ENCODE measurements at places on chromosomes 5 and 9.

GRCh38 chr5:14187660-14188059, 44.5 kb downstream of the TRIO start:
- no peak for DNase-seq

DNA sequence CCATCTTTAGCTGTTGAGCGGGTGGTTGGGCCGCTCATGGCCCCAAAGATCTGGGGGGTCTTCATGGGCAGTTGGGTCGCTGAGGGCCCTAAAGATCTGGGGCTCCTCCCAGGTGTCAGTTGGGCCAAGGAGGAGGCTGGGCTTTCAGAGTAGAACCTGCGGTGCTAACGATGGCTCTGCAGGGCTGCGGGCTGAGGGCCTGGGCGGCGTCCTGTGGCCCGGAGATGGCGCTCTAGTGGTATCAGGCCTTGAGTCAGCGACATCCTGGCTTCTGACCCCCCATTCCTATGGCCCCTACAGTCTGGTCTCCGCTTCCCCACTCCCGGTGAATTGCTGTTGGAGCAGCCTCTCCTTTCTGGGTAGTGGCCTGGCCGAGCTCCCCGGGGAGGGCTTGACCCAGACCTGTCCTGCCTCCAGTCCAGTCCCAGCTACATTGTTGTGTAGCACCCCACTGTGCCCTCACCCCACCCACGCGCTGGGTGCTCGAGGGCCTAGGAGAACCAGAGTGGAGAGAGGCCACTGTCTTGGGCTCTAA, 640 bp downstream of the C5orf58 start:
- DNase-seq: no peak

DNA sequence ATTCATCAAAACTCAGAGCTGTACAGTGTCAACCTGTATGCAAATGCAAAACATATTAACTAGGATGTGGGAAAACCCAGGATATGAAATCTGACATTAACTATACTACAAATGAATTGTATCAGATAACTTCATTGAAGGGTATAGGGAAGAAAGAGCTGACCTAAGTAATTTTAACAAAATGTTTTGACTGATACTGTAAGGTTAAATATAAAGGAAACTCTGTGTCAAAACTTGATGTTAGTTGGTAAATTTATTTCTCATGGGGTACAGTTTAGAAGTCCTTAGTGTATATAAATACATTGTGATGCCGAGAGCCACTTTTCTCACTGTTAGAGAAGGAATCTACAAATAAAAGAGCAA, 78.1 kb upstream of the VCAN start:
- no peak for DNase-seq

GRCh38 chr5:119343766-119344165, 12.1 kb upstream of the TNFAIP8 start:
- no peak for DNase-seq

DNA sequence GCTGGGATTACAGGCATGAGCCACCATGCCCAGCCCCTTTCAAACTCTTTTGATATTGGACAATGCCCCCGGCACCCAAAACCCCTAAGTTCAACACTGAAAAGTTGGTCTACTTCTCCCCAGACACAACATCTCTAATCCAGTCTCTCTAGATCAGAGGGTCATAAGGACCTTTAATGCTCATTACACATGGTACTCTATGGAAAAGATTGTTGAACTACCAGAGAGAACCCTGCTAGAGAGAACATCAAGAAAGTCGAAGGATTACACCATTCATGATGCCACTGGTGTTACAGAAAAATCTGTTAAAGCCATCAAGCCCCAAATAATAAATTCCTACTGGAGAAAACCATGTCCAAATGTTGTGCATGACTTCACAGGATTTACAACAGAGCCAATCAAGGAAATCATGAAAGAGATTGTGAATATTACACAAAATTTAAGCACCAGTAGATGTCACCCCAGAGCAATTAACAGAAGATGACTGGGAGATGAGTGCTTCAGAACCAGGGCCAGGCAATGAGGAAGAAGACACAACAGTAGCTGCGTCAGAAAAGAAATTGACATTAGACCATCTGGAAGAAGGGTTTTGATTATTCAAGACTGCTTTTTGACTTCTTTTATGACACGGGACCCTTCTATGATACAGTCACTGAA, 28.3 kb upstream of the NIPAL4 start:
- no peak for DNase-seq

DNA sequence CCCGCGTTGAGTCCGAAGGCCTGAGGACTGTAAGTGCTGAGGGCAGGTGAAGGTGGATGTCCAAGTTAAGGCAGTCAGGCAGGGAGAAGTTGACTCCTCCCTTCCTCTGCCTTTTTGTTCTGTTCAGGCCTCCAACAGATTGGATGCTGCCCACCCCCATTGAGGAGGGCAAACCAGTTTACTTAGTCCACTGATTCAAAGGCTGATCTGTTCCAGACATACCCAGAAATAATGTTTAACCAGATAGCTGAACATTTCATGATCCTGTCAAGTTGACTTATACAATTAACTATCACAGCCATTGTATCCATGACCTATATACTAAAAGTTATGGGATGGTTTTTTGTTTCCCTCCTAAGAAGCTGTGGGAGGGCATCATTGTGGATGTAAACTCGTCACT, 8.3 kb upstream of the TEX48 start:
- DNase-seq: no peak

DNA sequence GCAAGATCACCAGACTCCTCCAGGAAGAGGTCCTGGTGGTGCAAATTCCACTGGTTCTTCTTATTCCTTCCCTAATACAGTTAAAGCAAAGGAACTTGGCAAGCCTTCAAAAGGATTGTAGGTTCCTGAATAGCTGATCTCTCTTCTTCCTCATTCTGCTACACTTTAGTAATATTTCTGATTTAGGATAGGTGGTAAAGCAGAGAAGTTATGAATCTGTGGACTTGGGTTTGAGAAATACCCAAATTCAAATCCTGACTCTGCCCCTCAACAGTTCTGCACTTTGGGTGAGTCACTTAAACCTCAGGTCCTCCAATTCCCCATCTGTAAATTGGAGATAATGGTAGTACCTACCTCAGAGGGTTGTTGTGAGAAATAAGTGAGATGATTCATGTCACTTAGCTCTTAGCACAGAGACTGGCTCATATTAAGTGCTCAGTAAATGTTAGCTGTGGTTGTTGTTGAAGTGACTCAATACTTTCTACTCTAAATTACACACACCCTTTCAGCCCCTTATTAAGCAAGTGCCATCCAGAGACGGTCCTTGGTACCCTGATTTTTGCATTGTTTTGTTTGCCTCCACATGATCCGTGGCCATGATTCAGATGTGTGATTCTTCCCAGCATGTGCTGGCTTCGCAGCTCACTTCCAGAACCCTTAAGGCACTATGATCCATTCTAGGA, 5.2 kb downstream of the SH3RF2 start:
- DNase-seq: no peak

- no peak for DNase-seq
Measured at GRCh38 chr5:116575326-116576052, 866 bp upstream of the SEMA6A start.

GRCh38 chr5:132305420-132305819, 11.2 kb downstream of the SLC22A4 start:
- no peak for DNase-seq

DNA sequence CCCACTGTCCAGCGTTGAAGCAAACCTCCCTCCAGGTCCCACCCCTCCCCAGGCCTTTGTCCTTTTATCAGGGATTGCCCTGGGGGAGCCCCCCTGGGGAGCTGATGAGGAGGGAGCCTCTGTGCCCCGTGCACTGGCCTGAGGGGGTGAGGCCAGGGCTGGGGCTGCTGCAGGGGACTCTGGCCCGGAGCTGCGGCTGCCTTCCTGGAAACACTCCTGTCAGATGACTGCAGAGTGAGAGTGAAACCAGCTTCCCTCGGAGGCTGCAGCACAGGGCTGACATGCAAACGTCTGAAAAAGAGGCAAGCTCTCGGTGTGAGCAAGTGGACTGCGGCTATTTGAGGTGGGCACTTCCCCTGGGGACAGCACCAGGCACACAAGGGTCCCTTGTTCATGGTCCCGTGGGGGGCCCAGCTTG, 4.6 kb upstream of the TRAF2 start:
- no peak for DNase-seq

DNA sequence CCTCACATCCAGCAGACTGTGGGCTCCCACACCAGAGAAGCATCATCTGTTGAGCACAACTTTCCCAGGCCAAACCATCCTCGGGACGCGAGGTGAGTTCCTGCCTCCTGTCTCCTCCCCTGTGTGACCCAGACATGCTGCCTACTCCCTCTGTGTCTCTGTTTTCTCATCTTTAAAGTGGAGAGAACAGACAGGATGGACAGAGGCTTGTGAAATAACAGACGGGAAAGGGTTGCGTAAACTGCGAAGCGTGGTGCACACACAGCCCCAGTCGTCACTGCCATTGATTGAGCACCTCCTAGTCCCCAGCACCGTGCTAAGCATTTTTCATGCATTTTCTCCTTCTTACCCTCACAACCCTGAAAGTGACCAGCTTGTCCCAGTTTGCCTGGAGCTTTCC, 52.1 kb upstream of the LMX1B start:
- DNase-seq: no peak

- no peak for DNase-seq
Measured at GRCh38 chr9:84323858-84324257, 16.7 kb downstream of the SLC28A3 start.

DNA sequence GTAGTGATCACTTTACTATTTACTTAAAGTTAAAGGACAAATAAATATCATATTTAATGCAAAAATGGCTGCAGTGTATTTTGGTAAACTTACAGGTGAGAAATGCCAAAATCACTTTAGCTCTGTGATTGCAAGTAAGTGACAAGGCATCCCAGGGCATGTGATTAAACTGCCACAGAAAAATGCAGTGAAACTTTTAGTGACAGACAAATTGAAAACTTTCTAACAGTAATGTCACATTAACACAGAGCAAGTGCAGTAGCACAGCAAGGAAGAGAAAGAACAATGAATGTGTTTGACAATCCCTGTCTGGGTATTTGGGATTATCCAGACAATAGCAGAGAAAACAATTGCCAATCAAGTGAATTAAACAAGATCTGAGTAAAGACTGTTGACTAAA, 606.8 kb downstream of the SLCO4C1 start:
- DNase-seq: no peak

- DNase-seq: no peak
Measured at GRCh38 chr5:168601972-168602371, 22.8 kb upstream of the PANK3 start.

DNA sequence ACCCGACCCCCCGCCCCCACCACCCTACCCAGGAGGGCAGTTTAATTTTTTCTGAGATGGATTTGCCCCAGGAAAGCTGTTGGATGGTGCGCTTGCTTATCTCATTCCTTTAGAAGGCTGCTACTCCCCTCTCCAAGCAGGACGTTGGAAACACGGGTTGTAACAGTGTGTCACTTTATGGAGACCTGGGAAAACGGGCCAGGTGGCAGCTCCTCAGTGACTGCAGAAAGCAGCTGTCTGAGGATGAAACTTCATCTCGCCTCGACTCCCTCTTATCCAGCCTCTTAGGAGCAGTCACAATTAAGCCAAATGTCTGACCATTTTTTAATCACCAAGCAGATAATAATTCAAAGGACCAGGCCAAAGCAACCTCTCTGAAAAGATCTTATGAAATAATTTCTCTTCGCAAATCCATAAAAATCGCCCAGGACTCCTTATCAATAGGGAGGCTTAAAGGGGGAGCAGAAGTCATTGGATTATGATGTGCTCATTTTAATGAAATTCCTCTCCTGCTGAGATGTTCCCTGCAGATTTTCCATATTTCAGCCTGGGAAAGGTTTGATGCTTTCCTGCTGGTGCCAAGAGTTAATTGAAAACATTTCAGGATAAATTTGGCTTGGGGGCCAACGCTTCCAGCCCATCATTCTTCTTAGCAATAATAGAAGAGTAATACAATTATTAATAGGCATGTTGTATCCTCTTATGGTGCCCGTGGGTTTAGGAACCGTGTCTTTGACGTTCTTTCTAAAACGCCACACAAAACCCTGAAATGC, 26.0 kb downstream of the GAS1 start:
- DNase-seq: peak; percentile 11

GRCh38 chr9:96135753-96136290, 166.2 kb downstream of the HSD17B3 start:
- no peak for DNase-seq

DNA sequence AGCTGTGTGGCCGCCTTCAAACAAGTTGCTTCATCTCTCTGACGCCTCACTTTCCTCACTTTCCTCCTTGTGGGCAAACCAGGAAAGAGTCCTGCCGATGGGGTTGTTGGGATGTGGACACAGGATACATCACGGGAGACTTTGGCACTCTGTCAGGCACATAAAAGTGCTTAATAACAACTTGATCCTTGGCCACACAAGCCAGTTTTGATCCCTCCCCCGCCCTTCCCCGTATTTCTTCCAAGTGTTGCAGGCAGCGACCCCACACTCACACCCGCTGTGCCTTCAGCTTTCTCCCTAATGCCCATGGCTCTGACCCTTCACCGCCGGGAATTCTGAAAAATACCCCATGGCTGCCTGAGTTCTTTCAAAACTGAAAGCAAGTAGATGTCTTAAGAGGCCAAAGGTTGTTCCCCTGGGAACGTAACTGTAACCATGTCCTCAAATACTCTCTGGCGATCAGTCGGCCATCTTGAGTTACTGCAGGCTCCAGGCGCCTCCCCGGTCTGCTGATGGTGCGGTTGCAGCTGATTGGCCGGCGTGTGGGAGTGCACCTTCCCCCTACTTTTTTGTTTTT, 59.8 kb downstream of the ARHGEF37 start:
- DNase-seq: no peak

DNA sequence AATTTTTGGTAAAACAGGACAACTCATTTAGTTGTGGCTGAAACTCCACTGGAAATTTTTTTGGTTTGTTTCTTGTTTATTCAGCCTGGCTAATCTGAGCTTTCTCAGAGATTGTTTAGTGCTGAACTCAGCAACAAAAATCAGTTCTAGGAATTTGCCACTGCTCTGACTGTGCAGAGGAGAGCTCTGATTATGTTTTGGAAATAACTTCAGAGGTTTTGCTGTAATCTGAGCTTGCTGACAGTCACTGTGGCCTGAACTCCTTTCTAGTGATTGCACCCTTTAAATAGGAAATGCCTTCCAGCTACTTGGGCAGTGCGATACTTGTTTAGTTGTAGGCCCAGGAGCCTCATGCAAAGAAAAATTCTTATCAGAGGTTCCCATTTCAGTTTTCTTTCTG, 60.2 kb downstream of the OSTF1 start:
- DNase-seq: no peak

GRCh38 chr9:2816476-2817141, 27.3 kb downstream of the PUM3 start:
- no peak for DNase-seq

GRCh38 chr5:126531543-126532120, 63.4 kb downstream of the ALDH7A1 start:
- no peak for DNase-seq

DNA sequence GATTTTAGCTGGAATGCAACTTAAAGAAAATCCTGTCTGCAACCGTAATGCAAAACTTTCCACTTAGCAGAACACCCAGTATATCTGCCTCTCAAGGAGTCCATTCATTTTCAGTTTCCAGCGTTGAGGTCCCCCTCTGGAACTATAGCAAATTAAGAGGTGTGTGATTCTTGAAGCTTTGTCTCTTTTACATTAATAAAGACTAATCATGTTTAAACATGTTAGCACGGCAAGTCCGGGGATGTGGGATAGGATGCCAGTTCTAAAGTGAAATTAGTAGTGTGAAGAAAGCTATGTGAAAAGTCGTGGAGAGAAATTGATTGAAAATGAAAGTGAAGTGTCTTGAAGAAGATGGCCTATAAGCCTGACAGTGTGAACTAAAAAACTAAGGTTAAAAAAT, 429.1 kb downstream of the NR2F1-AS1 start:
- DNase-seq: no peak

GRCh38 chr5:78566747-78567425, 81.7 kb downstream of the LHFPL2 start:
- DNase-seq: no peak

Measured in NCI-H2171 (cell line).